Activated CD8-positive, alpha-beta T cell treated with anti-CD3 and anti-CD28 coated beads for 36 hours (primary cell): ENCODE measurements at places on chromosomes 3 and 15.

DNA sequence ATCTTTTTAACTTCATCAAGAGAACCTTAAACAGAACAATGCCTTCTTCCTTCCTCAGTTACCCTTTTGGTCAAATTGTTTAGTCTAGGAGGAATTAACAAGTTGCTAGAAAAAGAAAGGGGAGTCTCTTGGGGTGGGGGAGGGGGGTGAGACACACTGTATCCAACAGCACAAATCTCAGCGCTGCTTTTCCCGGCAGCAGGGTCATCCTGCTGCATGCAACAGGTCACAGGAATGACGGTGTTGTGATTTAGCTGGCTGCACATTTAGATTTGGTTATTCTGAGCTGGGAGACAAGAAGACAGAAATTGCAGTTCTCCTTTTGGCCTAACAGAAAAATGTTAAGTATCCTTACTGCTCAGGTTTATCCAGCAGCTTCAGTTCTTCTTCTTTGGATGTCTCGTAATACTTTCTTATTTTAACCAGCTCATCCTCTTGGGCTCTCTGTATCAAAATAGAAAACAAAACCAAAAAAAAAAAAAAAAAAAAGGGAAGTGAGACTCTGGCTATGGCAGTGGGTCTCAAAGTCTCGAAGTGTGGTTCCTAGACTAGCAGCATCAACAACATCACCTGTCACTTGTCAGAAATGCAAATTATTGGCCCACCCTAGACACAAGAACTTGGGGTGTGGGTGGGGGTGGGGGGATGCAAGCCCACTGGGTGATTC is 190.5 kb downstream of the GREM1 start:
- DNase-seq, result no peak

- DNase-seq, result peak; percentile 47
Measured at GRCh38 chr15:68054628-68055223, 611 bp downstream of the PIAS1 start.

- DNase-seq, result no peak
Measured at GRCh38 chr3:31004025-31004678, 109.7 kb upstream of the GADL1 start.

DNA sequence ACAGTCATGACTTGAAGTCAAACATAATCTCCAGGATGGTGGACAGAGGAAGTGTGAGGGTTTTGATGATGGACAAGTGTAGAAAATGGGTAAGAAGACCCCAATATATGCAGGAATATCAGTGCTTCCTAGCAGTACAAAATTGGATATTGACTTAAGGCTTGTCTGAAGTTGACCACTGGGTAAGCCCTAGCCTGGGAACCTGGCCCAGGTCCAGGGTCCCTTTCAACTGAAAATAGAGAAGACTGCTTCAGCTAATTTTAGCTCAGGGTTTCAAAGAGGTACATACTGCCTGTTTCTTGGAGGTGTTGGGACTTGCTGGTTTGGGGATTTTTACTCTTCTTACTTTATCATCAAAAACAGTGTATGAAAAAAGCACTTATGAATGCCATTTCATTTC is 4.7 kb downstream of the NR1D2 start:
- DNase-seq, result peak; percentile 21

DNA sequence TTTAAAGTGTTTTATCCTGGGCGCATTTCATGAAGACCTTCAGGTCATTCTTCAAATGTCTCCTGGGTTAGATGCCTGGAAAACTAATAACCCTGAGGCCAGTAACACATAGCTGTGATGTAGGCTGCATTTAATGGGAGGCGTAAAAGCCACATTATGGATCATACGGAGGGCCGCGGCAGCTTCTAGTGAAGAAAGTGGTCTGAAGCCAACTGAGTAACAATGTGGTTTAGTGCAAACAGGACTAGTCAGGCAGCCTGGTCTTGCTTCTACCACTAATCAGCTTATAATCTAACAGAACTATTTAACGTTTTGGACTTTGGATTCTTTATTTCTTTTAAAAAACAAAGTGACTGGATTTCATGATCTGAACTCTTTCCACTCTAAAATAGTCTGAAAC is 54.4 kb downstream of the ADAMTSL3 start:
- DNase-seq, result no peak

GRCh38 chr15:76203346-76204108 is 107.7 kb downstream of the ETFA start:
- no peak for DNase-seq

- no peak for DNase-seq
Measured at GRCh38 chr3:158508481-158508880, 62.5 kb upstream of the MLF1 start.

DNA sequence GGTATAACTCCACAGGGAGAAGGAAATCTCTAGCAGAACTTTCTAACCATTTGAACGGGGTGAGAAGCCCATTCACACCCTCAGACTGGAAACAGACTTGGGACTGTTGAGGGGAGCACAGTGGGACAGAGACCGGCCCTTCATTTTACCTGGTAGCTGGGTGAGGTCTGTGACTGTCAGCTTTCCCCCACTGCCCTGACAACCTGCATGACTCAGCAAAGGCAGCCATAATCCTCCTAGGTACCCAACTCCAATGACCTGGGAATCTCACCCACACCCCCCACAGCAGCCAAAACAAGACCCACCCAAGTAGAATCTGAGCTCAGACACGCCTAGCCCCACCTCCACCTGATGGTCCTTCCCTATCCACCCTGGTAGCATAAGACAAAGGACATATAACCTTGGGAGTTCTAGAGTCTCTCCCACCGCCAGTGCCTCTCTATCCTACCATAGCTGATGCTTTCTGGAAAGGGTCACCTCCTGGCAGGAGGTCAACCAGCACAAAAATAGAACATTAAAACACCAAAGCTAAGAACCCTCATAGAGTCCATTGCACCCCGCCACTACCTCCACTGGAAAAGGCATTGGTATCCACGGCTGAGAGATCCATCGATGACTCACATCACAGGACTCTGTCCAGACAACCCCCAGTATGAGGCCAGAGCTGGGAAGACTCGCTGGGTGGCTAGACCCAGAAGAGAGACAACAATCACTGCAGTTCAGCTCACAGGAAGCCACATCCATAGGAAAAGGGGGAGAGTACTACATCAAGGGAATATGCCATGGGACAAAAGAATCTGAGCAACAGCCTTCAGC is 28.0 kb downstream of the SENP7 start:
- DNase-seq, result no peak

- peak; percentile 73 for DNase-seq
Measured at GRCh38 chr3:58307639-58308215, 1.4 kb downstream of the HTD2 start.

GRCh38 chr3:113898892-113899291 is 48.9 kb upstream of the ZDHHC23 start:
- DNase-seq, result no peak

DNA sequence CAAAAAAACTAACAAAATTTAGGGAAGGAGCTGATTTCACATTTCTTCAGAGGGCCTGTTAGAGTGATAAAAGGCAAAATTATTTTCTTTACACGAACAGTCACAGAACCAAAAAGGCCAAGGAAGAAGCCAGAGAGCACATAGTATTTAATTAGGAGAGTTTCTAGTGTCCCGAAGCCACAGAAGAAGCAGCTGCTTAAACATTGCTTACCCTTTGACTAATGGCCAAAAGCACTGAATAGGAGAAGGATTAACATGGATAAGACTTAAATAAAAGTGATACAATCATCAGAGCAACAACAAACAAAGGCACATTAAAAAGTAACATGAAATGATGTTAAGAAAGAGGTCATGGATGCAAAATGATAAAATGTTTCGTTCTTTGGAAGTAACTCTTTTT is 98.6 kb downstream of the CHL1 start:
- DNase-seq, result no peak

DNA sequence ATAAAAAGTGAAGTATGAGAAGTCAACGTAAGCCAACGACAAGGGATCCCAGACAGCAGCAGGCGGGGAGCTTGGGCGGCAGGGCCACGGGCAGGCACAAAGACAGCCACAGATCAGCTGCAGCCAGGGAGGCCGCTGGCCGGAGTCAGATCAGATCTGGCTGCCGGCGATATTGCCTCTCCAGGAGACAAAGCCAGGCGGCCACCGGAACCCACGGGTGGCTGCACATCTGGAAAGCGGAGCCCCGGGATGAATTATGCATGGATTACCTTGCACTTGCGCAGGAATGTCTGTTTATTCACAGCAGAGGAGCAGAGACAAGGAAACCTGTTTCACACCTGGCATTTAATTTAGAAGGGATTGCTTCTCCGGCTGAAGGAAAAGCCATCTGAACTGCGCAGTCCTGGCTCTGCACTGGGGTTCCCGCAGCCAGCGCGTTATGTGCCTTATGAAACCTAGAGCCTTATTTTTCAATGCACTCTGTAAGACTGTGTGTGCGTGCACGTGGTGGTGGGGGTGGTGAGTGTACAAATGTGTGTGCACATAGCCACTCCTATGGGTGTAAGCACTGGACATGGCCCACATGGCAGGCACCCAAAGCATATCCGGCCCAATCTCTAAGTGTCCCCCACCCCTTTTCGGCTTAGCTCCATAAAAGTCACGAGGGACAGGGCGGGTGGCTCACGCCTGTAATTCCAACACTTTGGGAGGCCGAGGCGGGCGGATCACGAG is 427.8 kb upstream of the MCTP2 start:
- DNase-seq, result no peak
